ENCODE measurements at places on chromosomes 12 and 14.

GRCh38 chr12:76081909-76082308 lies 2.6 kb downstream of the NAP1L1 start:
- DNase-seq: no peak

GRCh38 chr14:73231981-73232851 lies 5.1 kb upstream of the PAPLN start:
- no peak for DNase-seq

GRCh38 chr12:54153586-54153985 lies 35.2 kb downstream of the SMUG1 start:
- DNase-seq: no peak

DNA sequence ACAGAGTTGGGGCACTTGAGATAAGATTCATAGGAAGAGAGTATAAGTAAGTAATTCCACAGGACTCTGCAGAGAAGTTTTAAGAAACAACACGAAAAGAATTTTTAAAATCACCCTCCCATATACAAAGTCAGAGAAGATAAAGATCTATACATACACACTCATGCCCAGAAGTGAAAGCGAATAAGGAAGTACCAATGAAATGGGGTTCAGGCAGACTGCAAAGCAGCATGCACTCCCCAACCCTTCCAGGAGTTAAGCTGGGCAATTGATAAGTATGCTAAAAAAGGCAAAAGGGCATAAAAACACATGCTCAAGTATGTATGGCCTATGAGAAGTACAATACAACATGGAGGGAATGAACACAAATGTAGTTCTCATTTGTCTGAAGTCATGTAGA lies 246.2 kb upstream of the GRIP1 start:
- DNase-seq: no peak

- DNase-seq: no peak
Measured at GRCh38 chr12:81083906-81084513, 6.1 kb downstream of the ACSS3 start.

DNA sequence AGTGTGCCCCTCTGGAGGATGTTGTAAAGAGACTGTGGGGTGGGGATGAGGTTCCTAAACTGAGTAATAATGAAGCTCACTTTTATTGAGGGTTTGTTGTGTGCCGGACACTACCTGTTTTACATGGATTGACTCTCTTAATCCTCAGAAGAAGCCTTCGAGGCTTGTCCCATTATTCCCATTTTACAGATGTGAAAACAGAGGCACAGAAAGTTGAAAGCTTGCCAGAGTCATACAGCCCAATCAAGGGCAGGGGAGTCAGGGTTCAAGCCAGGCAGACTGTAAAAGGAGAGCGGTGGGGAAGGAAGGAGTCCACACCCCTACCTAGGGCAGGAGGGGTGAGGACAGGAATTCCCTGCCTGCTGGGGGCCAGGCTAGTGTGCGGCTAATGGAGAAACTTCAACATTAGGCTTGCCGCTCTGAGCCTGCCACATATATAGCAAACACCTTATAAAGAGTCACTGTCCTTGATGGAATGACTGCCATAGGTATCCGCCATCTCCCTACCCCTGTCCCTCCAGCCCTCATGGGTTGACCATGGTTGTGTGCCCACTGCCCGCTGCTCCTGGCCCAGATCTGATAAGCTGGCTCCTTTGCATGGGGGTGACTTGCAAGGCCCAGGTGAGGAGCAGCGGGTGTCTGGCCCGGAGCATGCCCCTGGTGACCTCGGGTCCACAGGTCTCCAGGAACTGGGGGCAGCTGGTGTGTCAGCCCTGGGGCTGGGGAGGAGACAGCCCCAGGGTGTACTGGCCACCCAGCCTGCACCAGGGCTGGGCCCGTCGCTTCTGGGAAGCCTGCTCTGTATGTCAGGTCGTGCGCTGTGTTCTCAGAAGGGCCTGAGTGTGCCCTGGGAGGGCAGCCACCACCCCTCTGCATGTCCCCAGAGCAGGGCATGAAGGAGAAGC lies 12.2 kb downstream of the ORAI1 start:
- DNase-seq: no peak

DNA sequence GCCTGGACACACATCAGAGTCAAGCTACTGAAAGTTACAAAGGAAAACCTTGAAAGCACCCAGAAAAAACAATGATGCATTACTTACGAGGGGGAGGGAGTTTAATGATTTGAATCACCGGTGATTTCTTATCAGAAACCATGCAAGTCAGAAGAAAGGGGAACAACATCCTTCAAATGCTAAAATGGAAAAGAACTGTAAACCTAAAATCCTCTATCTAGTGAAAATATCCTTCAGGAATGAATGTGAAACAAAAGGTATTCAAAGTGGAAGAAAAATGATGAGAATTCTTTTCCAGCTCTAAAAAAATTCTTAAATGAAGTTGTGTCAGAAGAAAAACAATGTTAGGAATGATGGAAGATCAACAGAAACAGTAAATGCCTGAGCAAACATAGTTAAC lies 16.8 kb downstream of the SCAF11 start:
- no peak for DNase-seq

DNA sequence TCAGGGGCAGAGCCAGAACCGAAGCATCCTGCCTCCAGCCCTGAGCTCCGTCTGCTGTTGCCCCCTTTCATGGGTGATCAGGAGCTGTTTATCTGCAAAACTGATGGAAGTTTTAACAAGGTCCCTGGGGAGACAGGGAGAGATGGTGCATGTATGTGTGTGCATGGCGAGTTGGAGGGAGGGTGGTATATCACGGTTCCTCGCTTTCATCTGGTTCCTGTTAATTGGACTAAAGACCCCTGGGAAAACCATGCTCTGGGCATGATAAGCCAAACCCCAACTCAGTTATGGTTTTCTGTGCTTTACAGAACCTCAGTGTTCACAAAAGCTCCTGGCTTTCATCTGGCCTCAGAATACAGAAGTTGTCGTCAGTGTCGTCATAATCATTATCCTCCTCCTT lies 133.6 kb downstream of the KSR2 start:
- no peak for DNase-seq

DNA sequence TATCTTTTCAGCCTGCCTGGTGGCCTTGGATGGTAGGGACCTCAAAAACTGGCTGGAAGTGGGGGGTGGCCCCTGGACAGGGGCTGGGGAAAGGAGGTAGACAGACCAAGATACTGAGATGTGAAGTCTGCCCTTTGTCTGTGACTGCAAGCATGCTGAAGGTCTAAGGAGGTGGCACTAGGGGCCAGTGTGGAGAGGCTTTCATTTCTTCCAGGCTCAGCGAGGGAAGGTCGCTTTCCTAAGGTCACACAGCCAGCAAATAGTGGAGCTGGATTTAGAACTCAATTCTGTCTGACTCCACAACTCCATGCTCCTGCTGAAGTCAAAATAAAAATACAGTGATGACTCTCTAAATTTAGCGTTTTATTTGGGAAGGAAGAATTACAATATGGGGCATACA lies 11.3 kb upstream of the PLBD2 start:
- DNase-seq: no peak

DNA sequence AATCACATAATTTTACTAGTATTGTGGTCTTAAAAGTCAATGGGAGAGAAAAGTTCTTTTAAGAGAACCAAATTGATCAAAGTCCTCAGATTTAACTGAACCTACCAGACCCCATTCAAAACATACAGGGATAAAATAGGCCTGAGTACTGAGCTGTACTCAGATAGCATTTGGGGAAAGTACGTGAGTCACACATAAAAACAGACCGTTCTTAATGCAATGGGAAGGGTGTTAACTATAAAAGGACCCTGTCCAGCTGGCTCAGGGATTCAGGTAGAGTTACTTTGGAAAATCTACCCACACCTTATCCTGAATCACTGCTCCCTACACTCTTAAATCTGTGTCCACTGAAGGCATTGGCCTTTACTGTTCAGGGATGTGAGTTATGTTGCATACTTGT lies 78.0 kb downstream of the PTPN21 start:
- DNase-seq: no peak

DNA sequence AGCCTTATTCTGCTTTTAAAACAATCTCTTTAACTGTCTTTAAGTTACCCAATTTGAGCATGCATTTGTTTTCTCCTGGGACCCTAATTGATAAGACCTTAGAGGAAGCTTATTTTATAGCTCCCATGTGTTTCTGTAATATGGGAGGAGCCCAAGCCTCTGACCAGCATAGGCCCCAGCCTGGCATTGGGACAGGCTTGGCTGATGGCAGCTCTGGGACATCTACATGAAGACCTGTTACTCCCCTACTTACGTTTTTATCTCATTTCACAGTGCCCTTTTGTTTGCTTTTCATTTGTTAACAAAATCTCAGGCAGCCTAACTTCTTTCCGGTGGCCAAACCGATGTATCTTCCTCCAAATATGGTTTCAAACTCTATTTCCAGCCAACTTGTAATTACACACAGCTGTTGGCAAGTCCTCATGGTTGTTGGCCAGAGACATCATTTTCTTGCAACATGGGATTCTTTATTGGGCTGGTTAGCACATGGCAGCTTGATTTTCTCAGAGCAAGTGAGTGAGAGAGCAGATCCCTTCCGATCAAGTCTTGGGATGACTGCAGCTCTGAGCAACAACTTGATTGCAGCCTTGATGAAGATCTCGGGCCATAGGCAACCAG lies 1117.5 kb downstream of the AACS start:
- DNase-seq: peak; percentile 21

- DNase-seq: peak; percentile 63
Measured at GRCh38 chr14:53306267-53306721, 153.2 kb upstream of the DDHD1 start.

- DNase-seq: no peak
Measured at GRCh38 chr14:101719045-101719645, 42.4 kb upstream of the PPP2R5C start.

DNA sequence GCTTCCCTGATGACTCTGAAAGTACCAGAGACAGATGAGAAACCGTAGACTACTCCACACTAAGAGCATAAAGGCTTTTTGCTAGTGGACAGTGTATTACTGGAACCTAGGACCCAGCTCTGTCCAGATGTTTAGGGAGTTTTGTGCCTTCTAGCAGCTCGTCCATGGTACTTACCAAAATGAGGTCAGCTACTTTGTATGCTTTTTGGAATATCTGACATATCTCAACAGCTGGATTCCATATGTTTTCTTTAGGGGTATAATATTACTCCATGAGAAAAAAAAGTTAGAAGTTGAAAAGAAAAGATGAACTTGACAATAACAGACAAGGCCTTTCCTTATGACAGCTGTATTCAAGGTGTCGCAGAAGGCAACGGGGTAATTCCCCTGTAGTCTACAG lies 32.1 kb upstream of the FRMD6 start:
- DNase-seq: no peak

- DNase-seq: no peak
Measured at GRCh38 chr12:113514602-113515001, 42.9 kb upstream of the LHX5 start.

DNA sequence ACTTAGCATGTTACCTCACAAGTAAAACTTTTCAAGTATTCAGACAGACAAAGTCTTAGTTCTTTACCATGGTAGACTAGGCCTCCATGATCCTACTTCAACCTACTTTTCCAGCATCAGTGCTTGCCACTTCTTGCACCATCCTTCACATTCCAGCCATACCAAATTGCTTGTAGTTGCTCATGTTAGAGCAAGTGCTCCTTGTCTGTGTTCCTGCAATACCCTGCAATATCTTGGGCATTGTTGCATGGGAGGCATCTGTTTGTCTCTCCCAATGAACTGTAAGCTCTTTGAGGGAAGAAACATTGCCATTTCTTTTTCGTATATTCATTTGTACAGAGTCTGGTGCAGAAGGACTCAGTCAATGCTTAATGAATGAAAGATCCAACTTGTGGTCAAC lies 78.0 kb downstream of the SRGAP1 start:
- DNase-seq: no peak

GRCh38 chr12:108605000-108605689 lies 7.3 kb upstream of the TMEM119 start:
- DNase-seq: no peak

GRCh38 chr14:75831455-75831854 lies 150.3 kb downstream of the TGFB3 start:
- peak; percentile 96 for DNase-seq

DNA sequence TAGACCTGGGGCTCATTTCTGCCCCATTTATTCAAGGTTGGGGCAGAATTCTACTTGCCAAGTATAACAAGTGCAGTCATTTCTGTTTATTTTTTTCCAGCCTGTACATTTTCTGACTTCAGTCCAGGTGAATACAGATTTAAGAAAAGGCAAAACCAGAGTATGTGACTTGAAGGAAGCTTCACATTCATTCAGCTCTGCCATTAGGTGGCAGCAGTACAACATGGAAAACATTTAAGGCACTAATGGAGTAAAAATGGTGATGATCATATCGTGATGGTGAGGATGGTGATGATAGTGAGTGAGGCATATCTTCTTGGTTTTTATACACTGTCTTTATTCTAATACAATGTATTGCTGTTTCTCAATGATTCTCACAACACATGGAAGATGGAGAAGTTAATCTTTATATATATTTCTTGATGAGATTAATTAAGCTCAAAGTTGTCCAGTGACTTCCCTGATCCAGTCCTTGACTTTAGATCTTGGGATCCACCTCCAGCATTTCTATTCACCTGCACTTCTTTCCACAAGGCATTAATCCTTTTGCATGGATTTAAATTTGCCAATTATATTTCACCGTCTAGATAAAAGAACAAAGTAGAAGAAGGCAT lies 176.7 kb upstream of the SEL1L start:
- DNase-seq: peak; percentile 22

GRCh38 chr12:58028294-58028693 lies 86.9 kb downstream of the ATP23 start:
- no peak for DNase-seq

DNA sequence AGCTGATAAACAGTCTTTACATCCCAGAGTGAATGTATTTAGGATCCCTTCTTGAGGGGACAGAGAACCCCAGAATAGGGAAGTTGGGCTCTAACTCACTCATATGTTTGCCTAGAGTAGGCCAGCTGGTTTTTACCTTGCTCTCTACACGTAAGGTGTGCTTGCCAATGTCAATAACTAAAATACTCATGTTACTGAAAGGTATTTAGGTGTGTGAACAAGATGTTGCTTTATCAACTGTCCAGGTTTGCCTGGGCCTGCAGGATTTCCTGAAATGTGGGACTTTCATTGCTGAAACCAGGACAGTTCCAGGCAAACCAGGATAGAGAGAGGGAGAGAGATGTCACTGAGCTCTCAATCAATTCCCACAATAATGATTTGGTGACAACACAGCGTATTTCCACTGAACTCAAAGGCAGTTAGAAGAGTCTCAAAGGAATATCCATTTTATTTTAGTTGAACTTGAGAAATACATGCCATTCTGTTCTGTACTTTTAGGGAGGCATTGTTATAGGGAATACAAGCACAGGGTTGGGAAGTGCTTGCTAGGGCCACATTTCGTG lies 171.7 kb downstream of the NRXN3 start:
- DNase-seq: no peak

Data from body of pancreas (tissue), 4 donors.